ENCODE measurements at places on chromosomes 11 and 22.

GRCh38 chr22:46775850-46776826 is 13.7 kb downstream of the TBC1D22A start:
- DNase-seq: no peak

DNA sequence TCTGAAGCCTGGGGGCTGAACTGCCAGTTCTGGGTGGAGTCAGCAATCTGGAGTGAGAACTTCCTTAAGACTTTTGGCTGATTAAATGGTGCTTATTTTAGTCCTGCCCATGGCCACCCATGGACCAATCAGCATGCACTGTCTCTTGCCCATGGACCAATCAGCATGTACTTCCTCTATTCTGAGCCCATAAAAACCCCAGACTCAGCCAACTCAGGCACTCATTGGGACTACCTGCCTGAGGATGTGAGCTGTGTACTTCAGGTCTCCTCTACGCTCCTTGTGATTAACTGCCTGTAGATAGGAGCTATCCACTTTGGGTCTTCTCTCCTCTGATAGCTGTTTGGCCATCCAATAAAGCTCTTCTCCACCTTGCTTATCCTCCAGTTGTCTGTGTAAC is 342.3 kb upstream of the CCDC179 start:
- DNase-seq: no peak

- DNase-seq: no peak
Observed at GRCh38 chr22:31647523-31648320, 14.3 kb downstream of the PISD start.

- DNase-seq: no peak
Observed at GRCh38 chr11:109769858-109770257, 323.3 kb upstream of the ZC3H12C start.

GRCh38 chr11:34999453-34999852 is 83.0 kb downstream of the PDHX start:
- DNase-seq: peak; percentile 10

DNA sequence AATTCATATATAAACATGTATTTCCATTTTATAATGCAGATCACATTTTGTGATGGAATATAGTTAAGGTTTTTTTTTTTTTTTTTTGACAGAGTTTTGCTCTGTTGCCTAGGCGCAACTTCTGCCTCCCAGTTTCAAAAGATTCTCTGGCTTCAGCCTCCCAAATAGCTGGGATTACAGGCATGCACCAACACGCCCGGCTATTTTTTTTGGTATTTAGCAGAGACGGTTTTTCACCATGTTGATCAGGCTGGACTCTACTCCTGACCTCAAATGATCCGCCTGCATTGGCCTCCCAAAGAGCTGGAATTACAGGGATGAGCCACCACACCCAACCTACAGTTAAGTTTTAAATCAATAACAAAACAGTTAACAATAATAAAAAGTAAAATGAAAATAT is 18.8 kb downstream of the XKR3 start:
- no peak for DNase-seq

DNA sequence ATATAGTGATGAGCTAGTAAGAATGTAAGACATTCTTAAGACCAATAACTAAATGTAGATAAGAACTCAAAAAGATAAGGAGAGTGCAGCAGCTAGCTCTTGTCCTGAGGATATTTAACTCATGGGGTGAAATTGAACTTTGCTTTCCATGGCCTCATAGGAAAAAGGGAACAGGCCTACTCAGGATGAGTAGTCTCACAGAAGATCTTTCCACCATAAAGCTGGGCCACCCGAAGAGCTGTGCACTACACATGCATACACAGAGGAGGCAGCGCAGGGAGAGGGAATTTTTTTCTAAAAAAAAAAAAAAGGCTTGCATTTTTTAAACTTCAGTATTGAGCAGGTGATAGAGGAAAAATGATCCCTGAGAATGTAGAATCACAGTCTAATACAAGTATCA is 59.9 kb upstream of the CFAP300 start:
- DNase-seq: no peak

DNA sequence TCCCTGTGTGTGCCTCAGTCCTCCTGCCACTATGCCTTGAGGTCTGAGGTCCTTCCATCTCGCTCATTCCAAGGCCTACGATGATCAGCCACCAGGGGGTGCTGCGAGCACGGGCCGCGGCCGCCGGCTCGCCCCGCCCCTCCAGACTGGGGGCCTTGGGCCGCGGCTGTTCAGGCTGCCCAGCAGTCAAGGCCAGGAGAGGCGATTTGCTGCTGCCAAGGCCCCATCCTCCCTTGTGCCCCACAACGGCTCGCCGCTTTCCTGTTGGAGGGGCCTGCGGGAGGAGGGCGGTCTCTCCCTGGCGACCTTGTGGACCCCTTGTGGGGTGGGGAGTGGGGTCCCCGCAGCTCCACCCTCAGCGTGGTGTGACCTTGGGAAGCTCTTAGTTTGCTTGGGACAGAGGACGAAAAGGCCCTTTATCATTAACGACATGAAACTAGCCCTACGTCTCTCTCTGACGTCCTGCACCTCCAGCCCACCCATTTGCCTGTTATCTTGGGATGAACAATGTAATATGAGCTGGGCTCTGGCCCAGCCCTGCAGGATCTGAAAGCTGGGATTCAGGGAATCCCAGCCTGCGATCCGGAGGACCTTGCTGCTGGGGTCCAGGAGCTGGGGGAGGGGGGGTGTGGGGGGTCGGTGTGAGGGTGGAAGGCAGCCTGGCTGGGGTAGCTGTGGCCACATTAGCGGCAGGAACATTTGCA is 5.3 kb upstream of the GALR3 start:
- peak; percentile 84 for DNase-seq

GRCh38 chr11:67283481-67283963 is 5.6 kb upstream of the ANKRD13D start:
- DNase-seq: no peak

DNA sequence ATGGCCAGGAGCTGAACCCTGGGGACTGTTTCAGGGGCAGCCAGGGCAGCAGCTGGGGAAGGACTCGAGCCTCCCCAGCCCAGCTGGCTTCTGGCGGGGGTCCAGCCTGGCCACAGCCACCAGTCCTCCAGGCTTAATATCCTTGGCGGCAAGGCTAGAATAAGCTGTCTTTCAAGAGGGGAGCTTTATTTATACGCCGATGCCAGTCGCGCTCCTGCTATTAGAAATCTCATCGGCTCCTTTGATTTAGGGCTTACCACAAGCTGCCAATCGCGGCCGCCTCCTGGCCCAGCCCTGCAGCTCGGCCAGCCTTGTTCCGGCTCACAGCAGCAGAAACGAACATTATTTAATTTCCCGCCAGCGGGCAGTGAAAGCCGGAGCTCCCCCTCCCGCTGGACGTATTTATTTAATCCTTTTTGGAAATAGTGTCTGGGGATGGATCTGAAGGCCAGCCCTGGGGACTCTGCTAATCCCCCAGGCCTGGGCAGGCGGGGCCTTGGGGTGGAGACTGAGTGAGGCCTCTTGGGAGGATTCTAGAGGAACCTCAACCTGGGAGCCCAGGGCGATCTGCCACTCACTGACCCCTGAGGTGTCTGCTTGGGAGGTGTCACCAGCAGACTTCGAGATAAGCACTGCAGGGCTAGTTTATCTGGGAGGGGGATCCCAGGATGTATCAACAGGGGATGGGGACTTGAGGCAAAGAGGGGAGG is 363.1 kb downstream of the MN1 start:
- DNase-seq: no peak

DNA sequence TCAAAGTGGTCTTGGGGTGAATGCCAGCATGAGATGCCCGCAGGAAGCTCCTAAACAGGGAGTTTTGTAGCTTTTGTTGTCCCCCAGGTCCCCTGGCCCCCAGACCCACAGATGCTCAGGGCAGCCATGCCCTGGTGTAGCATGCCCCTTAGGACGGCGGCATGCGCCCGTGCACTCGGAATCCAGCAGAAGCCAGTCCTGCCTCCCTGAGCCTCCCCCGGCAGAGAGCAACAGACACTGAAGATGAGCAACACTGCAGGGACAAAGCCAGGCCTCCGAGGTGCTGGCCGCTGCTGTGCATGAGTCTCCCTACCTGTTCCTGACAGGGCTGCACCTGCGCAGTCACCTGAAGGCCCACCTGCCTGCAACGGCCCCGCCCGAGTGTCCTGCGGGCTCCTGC is 59.1 kb downstream of the TRMU start:
- DNase-seq: no peak

DNA sequence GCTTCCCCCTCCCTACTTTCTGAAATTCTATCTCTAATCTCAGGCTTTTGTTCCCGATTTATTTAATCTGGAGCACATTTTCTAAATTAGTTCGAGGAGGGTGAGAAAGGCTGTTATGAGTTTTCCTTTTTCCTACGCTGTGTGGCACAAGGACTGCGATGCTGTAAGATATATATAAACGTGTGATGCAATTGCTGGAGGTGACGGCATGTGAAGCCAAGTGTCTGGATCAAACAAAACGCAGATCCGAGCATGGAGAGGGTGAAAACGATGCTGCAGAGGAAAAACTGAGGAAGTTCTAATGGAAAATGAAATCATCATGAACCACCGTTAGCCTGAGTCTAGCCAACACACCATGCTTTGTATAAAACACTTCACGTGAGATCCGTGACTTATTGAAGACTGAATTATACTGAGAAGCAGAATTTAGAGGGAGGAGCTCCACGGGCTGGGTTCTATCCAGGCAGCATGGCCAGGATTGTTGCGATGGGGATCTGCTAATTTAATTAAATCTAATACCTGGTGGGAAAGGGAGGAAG is 4.4 kb downstream of the PKNOX2 start:
- no peak for DNase-seq

- DNase-seq: no peak
Observed at GRCh38 chr22:35375031-35375430, 5.9 kb upstream of the HMOX1 start.

DNA sequence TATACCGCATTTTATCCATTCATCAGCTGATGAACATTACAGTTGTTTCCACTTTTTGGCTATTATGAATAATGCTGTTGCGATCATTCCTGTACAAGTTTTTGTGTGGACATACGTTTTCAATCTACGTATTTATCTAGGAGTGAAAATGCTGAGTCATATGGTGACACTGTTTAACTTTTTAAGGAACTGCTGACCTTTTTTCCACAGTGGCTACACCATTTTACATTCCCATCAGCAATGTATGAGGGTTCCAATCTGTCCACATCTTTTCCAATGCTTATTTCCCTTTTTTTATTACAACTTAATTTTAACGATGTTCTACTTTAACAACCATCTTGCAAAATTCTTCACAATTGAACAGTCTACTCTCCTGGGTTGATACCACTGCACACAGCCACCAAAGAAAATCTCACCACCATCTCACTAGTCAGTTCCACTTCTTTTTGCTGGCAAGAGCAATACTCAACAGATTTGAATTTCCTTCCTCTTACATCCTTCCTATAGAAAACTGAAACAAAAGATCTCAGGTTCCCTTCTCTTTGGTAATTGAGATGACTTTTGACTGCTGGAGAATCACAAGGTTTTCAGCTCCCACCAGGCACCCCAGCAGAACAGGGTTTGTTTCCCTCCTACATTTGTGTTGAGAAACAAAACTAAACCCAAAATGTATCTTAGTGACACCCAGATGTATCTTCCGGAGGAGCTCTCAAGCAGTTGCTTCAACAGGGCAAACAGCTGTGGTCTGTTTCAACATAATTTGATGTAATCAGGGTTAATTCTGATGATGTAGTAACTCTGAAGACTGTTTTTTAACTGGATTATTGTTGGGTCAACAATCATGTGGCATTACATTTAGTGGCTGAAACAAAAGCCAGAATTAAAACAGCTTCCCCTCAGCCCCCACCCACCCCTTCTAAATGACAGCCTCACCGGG is 7.0 kb upstream of the GAB2 start:
- peak; percentile 7 for DNase-seq

GRCh38 chr11:20474176-20474881 is 86.8 kb downstream of the PRMT3 start:
- no peak for DNase-seq

DNA sequence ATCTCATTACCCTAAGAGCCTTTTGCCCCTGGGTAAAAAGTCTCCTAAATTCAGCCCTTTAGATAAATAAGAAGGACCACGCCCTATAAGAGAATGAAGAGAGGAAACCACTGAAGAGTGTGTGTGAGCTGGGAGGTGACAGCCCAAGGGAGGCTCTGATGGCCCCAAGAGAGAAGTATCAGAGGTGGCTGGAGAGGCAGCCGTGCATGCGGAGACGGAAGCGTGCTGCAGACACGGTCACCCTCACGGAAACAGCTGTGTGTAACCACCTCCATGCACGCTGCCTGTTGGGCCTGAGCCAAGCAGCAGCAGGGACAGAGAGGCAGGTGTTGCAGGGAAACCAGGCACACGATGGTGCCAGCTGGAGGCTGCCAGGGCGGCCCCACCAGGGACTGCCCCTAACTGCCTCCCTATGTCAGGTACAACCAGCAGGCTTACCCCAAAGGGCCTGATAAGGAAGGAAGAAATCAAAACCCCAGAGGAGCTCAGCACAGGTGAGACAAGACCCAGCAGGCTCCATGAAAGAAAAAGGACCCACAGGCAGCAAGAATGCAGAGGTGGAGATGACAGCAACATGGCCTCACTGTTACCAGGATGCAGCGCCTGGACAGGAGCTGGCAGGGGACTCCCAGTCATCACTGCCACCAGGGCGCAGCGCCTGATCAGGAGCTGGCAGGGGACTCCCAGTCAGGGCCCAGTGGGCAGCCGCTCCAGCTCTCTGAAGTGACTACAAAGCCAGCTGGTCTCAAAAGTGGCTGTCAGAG is 7.8 kb downstream of the LARGE2 start:
- DNase-seq: peak; percentile 61

DNA sequence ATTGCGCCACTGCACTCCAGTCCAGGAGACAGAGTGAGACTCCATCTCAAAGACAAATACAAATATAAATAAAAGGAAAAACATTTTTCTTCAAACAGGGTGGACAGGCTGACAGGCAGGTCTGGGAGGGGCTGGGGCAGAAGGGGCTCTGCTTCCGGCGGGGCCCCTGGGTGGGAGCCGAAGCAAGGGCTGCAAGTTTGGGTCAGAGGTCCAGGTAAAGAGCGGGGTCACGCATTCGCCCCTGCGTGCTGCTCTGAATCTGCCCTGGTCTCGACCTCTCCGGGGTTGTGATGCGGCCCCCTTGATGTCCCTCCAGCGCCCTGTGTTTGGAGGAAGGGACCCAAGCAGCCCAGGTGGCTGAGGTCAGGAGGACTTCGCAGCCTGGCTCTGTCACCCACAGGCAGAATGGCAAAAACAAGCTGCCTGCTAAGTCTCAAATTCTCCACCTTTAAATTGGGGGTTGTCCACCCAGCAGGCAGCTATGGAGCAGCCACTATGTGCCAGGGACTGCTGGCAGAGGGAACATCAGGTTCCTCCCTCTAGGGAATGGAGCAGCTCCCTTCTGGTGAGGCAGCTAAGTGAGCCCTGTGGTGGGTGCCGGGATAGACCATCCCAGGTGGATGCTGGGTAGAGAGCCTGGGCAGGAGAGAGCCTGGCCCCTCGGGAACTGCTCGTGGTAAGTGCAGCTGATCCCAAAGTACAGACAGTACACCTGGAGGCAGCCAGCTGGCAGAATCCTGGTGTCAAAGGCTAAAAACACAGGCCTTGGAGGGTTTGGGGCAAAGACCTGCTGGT is 10.3 kb upstream of the PHF21B start:
- DNase-seq: no peak

DNA sequence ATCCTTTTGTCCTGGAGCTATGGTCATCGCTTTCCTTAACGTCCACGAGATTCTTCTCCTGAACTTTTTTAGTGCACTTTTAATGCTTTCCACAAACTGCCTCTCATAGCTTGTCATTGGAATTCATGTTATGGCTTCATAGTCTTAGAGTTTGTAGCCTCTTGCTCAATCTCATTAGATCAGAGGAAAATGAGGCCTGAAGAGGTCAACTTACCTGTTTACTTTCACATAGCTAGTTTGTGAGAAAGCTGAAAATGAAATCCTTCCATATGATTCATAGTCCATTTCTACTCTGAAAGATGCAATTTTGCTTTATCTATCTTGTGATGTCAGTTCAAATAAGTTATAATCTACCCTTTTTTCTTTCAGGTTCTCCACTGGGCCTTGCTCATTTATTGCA is 1747.2 kb upstream of the RAG2 start:
- no peak for DNase-seq
